ENCODE measurements at places on chromosomes 7 and 10.

DNA sequence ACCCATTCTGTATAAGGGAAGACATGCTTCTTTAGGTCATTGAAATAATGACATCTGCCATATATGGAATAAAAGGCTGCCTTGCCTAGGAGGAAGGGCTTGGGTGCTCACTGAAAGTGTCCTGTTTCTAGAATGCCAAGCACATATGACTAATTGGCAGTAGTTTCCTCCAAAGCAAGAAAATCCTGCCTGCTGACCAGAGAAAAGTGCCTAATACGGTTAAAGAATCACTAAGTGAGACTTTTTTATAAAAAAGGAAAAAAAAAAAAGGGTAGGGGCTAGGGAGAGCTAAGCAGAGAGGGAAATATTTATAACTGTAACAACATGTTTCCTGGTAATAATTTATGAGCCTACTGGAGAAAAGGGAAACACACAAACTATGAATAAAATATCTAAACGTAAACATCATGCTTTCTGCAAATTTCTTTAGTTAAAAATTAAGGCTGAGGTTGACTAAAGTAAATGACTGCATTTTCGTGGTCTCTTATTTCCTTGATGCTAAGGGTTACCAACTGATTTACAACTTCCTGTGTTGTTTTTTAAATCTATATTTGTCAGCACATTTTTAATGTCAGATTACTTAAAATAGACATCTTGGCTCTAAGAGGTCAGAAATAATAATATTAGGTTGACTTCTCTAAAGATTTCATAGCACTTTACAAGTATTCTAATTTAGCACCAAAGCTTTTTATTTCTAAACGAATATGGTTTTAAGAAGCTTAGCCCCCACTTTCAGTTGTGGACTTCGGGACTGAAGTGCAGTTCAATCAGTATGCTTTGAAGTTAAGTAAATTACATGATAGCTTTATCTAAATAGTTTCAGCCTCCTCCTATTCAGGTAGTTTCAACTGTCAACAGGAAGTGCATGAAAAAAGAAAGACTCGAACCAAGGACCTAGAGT is 89.6 kb downstream of the CABCOCO1 start:
- DNase-seq: no peak

DNA sequence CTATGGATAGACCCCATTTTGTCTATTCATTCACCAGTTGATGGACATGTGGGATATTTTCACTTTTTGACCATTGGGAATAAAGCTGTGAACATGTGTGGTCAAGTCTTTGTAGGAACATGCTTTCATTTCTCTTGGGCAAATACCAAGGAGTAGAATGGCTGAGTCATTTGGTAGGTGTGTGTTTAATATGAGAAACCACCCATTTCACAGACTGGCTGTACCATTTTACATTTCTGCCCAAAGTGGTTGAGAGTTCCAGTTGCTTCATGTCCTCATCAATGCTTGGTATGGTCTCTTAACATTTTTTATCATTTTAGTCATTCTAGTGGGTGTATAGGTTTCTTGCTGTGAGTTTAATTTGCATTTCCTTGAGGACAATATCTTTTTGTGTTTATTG is 124.9 kb upstream of the RHEB start:
- no peak for DNase-seq

GRCh38 chr7:64889686-64890162 is 13.3 kb upstream of the ZNF273 start:
- DNase-seq: no peak

DNA sequence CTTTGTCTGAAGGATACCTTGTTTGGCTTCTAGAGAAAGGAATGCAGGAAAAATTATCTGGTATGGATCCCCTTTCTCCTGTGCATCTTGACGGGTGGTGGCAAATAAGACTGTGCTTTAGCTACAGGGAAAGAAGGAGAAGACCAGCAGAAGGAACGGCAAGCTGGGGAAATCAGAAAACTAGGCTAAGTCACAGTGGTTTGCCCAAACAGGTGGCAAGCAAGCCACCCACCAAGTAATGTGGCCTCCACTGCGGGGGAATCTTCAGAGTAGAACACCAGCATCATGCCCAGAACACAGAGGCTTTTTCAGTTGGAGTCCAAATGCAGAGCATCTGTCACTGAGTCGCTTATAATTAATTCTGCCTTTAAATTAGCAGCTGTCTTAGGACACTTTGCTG is 282.8 kb downstream of the PHF14 start:
- no peak for DNase-seq

GRCh38 chr7:22725585-22725984 is 1.4 kb upstream of the IL6 start:
- no peak for DNase-seq

GRCh38 chr7:81672872-81673271 is 97.0 kb downstream of the HGF start:
- no peak for DNase-seq

DNA sequence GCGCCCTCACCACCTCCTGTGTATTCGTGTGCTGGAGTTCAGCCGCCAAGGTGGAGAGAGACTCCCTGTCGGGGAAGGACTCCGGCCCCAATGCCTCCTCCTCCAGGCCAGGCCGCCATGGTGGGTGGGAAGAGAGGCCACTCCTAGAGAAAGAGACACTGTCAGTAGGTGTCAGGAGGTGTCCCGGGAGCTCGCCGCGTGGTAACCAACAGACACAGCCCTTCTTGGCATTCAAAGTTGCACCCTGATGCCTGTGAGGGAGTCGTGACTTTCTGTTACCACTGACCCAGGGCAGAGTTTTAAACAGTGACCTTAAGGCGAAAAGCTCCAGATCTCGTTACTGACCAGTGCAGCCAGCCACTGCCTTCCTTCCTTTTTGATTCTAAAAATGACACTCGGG is 155.2 kb downstream of the CUX1 start:
- no peak for DNase-seq

DNA sequence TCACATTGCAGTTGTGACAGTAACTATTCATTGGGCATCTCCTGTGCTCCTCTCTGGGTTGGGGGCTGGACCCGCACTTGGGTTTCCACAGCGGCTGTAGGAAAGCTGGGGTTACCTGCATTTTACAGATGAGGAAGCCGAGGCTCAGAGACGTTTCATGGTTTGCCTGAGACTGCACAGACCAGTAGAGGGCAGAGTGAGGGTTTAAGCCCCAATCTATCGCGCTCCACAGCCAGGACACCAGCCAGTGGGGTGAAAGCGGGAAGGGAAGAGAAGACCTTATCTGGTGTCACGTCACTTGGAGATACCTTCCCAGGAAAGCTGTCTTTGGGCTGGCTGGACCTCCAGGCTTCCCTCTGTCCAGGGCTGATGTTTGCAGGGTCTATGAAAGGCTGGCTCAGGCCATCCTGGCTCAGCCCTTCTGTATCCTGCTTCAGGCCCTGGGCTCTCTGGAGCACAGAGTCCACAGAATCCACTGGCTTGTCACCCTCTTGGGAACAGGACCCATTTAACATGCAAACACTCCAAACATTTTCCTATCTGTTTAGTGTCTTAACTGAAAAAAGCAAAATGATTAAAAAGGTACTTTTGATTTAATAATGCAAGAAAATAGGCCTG is 167.7 kb downstream of the EMX2 start:
- DNase-seq: no peak

- no peak for DNase-seq
Measured at GRCh38 chr10:63885156-63885555, 364.0 kb downstream of the REEP3 start.

DNA sequence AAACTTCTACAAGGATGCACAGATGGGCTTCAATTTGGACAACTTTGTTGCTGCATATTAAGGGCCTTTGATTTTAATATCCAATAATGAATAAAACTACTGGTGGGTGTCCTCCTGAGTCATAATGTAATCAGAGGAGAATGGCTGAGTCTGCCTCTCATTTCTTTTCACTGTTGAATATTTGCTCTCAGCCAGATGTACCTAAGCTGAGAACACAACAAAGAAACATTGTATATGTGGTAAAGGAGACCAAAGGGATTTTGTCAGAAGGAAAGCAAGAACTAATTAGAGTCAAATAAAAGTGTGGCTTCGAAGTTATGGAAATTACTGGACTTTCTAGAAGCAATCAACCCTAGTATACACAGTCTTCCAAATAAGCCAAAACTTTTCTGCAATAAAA is 131.0 kb upstream of the BET1 start:
- no peak for DNase-seq

DNA sequence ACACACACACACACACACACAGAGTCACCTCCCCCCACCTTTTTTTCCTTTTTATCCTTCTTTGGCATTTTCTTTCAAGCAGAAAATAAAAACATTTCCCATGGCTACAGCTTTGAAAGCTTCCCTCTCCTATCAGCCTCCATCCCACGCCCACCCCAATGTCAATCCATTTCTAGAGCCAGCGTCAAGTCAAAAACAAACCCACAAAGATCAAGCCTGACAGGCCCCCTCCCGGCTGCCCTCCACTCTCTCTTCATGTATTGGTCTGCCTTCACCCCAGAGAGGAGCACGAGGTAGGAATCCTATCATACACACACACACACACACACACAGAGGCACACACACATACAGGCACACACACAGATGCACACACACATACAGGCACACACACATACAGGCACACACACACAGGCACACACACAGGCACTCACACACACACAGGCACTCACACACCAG is 8.0 kb upstream of the TNRC18 start:
- no peak for DNase-seq

DNA sequence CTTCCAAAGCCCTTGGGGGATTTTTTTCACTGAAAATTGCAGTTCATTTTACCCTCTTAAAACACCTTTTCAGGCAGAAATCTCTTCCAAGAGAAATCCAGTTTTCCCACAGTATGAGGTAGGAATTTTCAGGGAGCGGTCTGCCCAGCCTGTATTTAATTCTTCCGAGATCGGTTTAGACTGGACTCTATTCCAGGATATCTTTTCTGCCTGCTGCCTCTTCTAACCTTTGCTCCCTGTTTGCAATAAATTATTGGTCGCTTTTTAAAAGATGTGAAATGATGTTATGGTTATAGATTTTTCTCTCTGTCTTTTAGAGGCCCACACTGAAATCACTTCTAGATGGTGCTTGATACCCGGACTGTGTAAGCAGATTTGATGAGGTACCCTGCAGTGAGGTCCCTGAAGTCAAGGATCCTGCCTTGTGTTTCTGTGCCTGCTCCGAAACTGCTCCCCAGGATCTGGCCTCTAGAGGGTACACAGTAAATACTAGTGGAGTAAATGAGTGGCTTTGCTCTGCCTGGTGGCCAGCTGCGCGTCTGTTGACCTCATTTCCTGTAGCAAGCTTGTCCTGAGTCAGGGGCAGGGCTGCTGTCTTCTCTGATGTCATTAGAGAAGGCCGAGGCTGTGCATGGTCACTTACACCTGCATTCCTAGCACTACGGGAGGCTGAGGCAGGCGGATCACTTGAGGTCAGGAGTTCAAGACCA is 191.6 kb downstream of the FANK1 start:
- DNase-seq: no peak

DNA sequence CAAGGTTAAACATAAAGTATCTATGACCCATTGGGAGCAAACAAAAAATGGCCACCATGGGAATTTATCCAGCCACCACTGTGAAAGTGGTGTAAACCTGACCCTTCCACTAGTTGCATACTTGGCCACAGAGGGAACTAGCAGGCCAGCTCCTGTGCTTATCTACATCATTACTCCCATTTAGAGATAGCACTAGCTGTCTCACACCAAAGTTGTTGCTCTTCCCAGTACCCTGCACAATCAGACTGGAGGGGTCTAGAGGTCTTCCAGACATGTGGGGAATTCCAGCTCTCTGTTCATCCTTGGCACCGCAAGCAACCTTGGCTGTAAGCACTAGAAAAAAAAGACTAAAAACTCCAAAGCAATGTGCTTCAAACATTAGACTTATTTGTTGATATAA is 113.9 kb downstream of the IPMK start:
- no peak for DNase-seq

DNA sequence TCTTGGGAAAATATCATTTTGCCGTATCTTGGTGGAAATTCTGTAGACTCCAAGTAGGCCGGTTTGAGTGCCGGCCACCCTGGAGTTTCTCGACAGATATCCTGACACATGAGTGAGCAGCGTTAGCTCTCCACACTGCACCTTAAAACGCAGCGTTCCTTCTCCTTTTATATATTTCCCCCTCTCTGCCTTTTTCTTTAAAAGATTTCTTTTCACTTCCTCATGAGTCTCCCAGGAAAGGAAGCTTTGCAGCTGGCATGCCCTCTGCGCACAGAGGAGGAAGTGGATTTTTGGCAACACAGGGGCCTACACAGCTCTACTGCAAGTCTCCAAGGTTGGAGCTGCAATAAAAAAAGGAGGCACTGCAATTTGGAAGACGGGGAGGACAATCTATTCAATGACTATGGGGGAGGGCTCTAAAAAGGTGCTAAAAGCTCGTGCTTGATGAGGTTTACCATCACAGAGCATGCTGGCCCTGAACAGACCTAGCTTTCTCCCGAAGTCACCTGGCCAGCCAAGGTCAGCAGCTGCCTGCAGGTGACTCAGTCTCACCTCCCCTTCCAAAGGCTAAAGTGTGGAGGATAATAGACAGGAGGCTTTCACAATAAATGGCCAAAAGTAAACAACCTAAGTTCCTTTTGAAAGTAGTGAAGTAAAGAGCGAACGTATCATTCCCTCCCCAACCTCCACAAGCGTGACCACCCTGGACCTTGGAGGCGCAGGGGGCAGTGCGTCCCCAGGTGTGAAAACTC is 252.8 kb downstream of the ZMYND11 start:
- DNase-seq: no peak

DNA sequence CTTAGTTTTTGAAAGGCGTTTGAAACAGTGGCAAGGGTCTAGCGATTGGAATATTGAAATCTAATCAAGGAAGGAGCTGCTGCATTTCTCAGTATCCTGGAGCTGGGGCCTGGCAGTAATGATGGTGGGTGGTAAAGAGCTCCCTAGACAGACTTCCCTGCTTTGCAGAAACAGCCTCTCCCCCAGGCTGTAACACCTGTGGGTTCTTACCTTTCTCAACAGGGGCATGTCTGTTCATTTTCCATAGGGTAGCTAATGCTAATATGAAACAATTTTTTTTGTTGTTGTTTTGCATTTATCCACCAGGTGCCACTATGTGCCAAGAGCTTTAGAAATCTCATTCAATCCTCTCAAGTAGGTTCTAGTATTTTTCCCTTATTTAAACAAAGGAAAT is 345.5 kb downstream of the REEP3 start:
- no peak for DNase-seq
